ENCODE measurements at places on chromosomes 16 and 17.

GRCh38 chr17:83078378-83079351 lies 744 bp upstream of the METRNL start:
- DNase-seq: peak; percentile 24

- peak; percentile 42 for DNase-seq
Observed at GRCh38 chr17:19800571-19800970, 52.5 kb upstream of the ALDH3A1 start.

DNA sequence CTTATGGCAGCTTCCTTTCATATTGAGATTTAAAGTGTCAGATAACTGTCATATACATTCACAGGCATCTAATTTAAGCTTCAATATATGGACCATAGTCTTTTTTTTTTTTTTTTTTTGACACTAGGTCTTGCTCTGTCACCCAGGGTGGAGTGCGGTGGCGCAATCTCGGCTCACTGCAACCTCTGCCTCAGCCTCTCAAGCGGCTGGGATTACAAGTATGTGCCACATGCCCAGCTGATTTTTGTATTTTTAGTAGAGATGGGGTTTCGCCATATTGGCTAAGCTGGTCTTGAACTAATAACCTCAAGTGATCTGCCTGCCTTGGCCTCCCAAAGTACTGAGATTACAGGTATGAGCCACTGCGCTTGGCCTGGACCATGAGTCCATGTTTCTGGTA lies 13.6 kb downstream of the CEP95 start:
- DNase-seq: no peak

DNA sequence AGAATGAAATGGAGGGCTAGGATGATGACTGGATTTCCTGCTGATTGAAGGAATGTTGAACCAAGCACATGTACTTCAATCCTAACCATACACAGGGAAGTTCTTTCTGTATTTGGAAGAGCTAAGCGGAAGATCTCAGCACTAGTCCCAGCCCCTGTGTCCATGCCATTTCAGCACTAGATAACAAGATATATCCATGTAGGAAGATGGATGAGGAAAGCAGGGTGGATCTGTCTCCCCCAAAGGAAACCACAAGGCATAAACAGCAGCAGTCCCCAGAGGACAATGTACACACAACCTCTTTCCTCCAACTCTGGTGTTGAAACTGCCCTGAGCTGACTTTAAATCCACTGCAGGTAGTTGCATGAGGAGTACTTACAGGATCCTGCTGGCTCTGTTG lies 75.1 kb downstream of the GRIN2A start:
- no peak for DNase-seq

DNA sequence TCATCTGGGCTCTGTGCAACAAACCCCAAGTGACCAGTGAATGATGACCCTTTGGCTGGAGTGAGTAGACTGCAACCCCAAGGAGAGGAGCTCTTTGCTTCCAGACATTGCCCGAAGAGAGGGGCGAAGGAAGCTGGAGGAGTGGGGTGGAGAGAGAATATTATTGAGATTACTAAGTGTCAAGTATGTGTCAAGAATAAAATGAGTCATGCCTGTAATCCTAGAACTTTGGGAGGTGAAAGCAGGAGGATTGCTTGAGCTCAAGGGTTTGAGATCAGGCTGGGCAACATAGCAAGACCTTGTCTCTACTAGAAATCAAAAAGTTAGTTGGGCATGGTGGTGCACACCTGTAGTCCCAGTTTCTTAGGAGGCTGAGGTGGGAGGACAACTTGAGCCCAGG lies 142.0 kb upstream of the CCL2 start:
- DNase-seq: no peak

GRCh38 chr17:12538003-12538402 lies 127.7 kb upstream of the MYOCD start:
- DNase-seq: no peak

- no peak for DNase-seq
Observed at GRCh38 chr17:74619077-74619673, 4.4 kb downstream of the CD300E start.

- no peak for DNase-seq
Observed at GRCh38 chr17:3657874-3658783, 10.2 kb downstream of the TAX1BP3 start.

Data from activated naive CD4-positive, alpha-beta T cell treated with anti-CD3 and anti-CD28 coated beads for 36 hours (primary cell).